ENCODE measurements at places on chromosomes 5 and 9.

GRCh38 chr9:92133949-92134604, 18.9 kb upstream of the SPTLC1 start:
- peaks cover 5% of the 10 kb centered on the region for H3K4me1 ChIP-seq
- peak; percentile 90 for DNase-seq
- H3K4me3 ChIP-seq: peak overlapping the region; percentile 53
- no peak overlapping the region for H3K27ac ChIP-seq
- H3K36me3 ChIP-seq: no peaks in the 10 kb centered on the region
- no peaks in the 10 kb centered on the region for H3K27me3 ChIP-seq

- H3K27me3 ChIP-seq: no peaks in the 10 kb centered on the region
- H3K4me3 ChIP-seq: no peak overlapping the region
- H3K36me3 ChIP-seq: no peaks in the 10 kb centered on the region
- DNase-seq: no peak
- H3K4me1 ChIP-seq: no peaks in the 10 kb centered on the region
Measured at GRCh38 chr5:155872629-155873220, 454.2 kb upstream of the SGCD start.

DNA sequence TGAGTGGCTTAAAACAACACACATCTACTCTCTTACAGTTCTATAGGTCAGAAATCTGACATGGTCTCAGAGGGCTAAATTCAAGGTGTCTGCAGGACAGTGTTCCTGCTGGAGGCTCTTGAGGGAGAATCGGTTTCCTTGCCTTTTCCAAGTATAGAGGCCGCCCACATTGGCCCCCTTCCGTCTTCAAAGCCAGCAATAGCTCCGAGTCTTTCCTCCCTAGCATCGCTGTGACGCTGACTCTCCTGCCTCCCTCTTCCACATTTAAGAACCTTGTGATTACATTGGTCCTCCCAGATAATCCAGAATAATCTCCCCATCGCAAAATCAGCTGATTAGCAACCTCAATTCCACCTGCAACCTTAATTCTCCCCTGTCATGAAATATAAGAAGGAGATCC, 81.3 kb upstream of the IER5L start:
- H3K36me3 ChIP-seq: no peaks in the 10 kb centered on the region
- DNase-seq: no peak
- H3K27ac ChIP-seq: no peak overlapping the region
- no peak overlapping the region for H3K4me3 ChIP-seq
- no peaks in the 10 kb centered on the region for H3K4me1 ChIP-seq

GRCh38 chr9:119137479-119137878, 231.8 kb downstream of the BRINP1 start:
- H3K36me3 ChIP-seq: no peaks in the 10 kb centered on the region
- H3K4me1 ChIP-seq: no peaks in the 10 kb centered on the region
- H3K27ac ChIP-seq: no peak overlapping the region
- H3K27me3 ChIP-seq: no peaks in the 10 kb centered on the region

GRCh38 chr5:65588694-65589093, 25.6 kb downstream of the PPWD1 start:
- no peak overlapping the region for H3K27ac ChIP-seq
- DNase-seq: no peak
- no peaks in the 10 kb centered on the region for H3K4me1 ChIP-seq
- H3K27me3 ChIP-seq: no peaks in the 10 kb centered on the region
- no peak overlapping the region for H3K4me3 ChIP-seq
- no peaks in the 10 kb centered on the region for H3K36me3 ChIP-seq

Measured in PC-3 (cell line).